Endothelial cell (in vitro differentiated cells): ENCODE measurements at places on chromosomes 2 and 18.

GRCh38 chr2:37390777-37391176 is 46.3 kb downstream of the QPCT start:
- DNase-seq = no peak
- H3K4me3 ChIP-seq = no peak overlapping the region
- peak overlapping the region; percentile 80 for H3K27ac ChIP-seq
- peaks cover 4% of the 10 kb centered on the region for H3K27me3 ChIP-seq
- H3K4me1 ChIP-seq = peaks cover 15% of the 10 kb centered on the region
- H3K36me3 ChIP-seq = no peaks in the 10 kb centered on the region

GRCh38 chr2:5921081-5921642 is 229.0 kb downstream of the SOX11 start:
- H3K27me3 ChIP-seq = peaks cover 2% of the 10 kb centered on the region
- DNase-seq = no peak
- H3K27ac ChIP-seq = no peak overlapping the region
- H3K4me1 ChIP-seq = no peaks in the 10 kb centered on the region

DNA sequence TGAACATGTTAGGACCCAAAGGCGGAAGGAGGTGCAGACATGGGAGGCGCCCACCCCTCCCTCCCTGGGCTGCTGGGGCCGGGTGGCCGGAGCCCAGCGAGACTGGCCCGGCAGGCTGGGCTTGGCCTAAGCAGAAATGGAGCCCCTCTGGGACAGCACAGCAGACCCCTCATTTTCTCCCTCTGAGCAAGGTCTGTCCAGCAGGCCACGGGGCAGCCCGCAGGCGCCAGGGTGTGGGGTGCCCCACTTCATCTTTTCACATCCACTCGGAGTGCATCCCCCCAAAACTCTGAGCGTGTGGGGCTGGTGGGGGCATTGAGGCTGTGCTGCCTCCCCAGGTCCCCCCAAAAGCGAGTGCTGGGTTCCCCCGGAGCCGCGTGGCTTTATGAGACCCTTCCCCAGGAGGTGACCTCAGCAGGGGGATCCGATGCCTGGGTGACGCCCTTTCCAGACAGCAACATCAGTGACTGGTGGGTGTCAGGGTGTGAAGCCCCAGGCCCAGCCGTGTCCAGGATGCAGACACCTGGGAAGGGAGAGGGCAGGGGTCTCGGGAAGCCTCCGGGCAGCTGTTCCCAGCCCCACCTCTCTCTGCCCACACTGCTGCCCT is 36.7 kb upstream of the GPC1 start:
- DNase-seq = peak; percentile 2
- no peaks in the 10 kb centered on the region for H3K4me1 ChIP-seq
- peaks cover 5% of the 10 kb centered on the region for H3K27me3 ChIP-seq
- H3K36me3 ChIP-seq = no peaks in the 10 kb centered on the region

GRCh38 chr2:197236816-197237215 is 73.8 kb downstream of the ANKRD44 start:
- no peak overlapping the region for H3K4me3 ChIP-seq
- H3K4me1 ChIP-seq = peaks cover 4% of the 10 kb centered on the region
- no peak for DNase-seq

- no peak overlapping the region for H3K4me3 ChIP-seq
- H3K27ac ChIP-seq = peak overlapping the region; percentile 32
- H3K4me1 ChIP-seq = peaks cover 33% of the 10 kb centered on the region
- H3K36me3 ChIP-seq = no peaks in the 10 kb centered on the region
- peak; percentile 29 for DNase-seq
- peaks cover 8% of the 10 kb centered on the region for H3K27me3 ChIP-seq
Observed at GRCh38 chr2:65420712-65421431, 11.5 kb downstream of the SPRED2 start.
